ENCODE measurements at places on chromosomes 1 and 21. TPM values are rescaled to one million over a fixed set of nuclear protein-coding genes. Genes with fewer than 3 reads are reported as not detected.

Gene SYNC
- 0.34 TPM for total RNA-seq

GRCh38 chr1:192812420-192813209 is 3.8 kb downstream of the RGS2 start:
- H3K27me3 ChIP-seq = peaks cover 6% of the 10 kb centered on the region
- H3K27ac ChIP-seq = no peak overlapping the region
- no peak for DNase-seq
- peaks cover 6% of the 10 kb centered on the region for H3K4me1 ChIP-seq
- no peak overlapping the region for H3K4me3 ChIP-seq
- H3K36me3 ChIP-seq = no peaks in the 10 kb centered on the region

DNA sequence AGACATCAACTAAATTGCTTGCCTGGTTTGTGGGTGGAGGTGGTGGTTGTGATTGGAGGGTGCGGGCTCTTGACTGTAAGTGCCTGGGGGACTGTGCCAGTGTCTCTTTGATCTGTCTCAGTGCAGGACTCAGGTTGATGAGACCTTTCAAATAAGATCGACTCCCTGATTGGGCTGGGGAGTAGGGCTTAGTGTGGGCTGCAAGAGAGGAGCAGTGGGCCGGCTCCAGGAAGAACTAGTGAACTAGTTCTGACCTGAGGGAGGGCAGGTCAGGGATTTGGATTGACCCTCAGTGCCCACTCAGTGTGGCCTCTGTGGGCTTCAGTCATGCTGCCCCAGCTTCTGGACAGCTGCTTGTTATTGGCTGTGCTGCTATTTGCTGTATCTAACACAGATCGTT is 130.6 kb upstream of the CACNA1E start:
- peak; percentile 16 for DNase-seq
- H3K36me3 ChIP-seq = no peaks in the 10 kb centered on the region
- H3K27ac ChIP-seq = no peak overlapping the region
- no peak overlapping the region for H3K4me3 ChIP-seq
- no peaks in the 10 kb centered on the region for H3K27me3 ChIP-seq

- H3K4me1 ChIP-seq = peaks cover 2% of the 10 kb centered on the region
- no peak for DNase-seq
- no peaks in the 10 kb centered on the region for H3K36me3 ChIP-seq
Observed at GRCh38 chr1:9369964-9370788, 77.5 kb downstream of the SPSB1 start.

Gene BRINP3
- total RNA-seq = not detected

DNA sequence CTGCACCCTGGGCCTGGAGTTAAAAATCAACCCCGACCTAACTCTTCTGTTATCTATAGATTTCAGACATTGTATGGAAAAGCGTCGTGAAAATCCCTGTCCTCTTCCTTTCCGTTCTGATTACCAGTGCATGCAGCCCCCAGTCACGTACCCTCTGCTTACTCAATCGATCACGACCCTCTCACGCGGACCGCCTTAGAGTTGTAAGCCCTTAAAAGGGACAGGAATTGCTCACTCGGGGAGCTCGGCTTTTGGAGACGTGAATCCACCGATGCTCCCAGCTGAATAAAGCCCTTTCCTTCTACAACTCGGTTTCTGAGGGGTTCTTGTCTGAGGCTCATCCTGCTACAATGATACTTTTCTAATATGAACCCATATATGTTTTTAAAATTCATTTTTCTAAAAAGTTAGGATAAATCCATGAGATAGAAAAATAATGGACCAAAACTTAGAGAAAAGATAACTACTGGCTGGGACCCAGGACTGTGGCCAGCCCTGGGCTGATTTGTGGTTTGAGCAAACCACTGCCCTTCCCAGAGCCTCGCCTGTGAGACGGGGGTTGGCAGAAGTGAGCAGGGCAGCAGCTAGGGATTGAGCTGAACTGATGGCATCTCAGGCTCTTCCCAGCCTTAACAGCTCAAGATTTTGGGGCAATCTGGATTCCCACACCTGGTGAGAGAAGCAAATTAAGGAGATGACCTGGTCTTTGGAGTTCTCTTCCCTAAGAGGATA is 5.0 kb downstream of the UQCRHL start:
- H3K36me3 ChIP-seq = no peaks in the 10 kb centered on the region
- peak overlapping the region; percentile 53 for H3K4me3 ChIP-seq
- peaks cover 19% of the 10 kb centered on the region for H3K4me1 ChIP-seq
- no peaks in the 10 kb centered on the region for H3K27me3 ChIP-seq
- no peak for DNase-seq

GRCh38 chr1:192943108-192943507 is 116.1 kb downstream of the UCHL5 start:
- no peaks in the 10 kb centered on the region for H3K27me3 ChIP-seq
- H3K27ac ChIP-seq = no peak overlapping the region
- H3K36me3 ChIP-seq = no peaks in the 10 kb centered on the region
- DNase-seq = no peak
- H3K4me1 ChIP-seq = peaks cover 3% of the 10 kb centered on the region
- H3K4me3 ChIP-seq = no peak overlapping the region

DNA sequence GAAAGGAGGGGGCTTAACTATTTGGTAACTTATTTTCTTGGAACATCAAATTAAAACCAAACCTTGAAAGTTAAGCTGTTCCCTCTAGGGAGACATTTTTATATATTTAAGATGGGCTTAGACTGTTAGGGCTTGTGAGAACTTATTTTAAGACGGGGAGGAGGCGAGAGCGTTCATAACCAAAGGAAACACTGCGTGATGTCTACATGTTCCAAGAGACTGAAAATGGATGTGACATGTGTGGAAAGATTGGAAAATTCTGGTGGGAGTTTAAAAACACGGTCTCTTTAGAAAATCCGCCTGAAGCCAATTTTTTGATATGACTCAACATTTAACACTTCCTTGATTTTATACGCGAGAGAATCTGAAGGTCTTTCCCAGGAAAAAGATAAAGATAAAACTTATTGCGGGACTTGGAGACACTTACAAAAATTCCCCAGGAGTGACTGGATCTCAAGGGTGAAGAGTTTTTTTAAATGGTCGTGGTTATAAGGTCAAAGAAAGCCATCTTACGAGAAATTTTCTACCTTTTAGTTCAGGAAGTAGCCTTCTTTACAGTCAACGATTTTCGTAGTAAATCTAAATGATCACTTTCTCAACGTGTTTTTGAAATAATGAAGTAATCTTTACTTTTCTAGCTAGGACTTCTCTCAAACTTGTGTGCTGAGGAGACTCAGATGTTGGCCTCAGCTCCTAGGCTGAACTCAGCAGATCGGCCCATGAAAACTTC is 828 bp downstream of the PNRC2 start:
- H3K27me3 ChIP-seq = no peaks in the 10 kb centered on the region
- H3K36me3 ChIP-seq = peaks cover 32% of the 10 kb centered on the region
- H3K4me1 ChIP-seq = no peaks in the 10 kb centered on the region
- no peak for DNase-seq

Gene PEX10
- total RNA-seq = 35.0 TPM

DNA sequence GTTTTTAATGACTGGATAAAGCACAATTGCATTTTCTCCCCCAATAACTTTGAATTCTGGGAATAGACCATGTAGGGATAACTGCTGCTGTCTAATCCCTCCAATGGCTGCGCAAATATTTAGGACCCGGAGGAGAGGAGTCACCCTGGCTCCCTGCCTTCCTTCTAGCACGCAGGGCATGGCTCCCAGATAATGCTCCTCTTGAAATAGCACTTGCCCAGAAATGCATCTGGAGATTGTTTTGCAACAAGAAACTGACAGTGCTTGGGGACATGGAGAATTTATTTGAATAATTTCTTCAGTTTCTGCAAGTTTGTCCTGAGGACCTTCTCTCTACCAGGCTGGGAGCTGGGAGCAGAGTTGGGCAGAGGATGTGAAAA is 83.5 kb downstream of the MAN1C1 start:
- no peak for DNase-seq
- peak overlapping the region; percentile 52 for H3K27ac ChIP-seq
- H3K4me3 ChIP-seq = no peak overlapping the region
- no peaks in the 10 kb centered on the region for H3K27me3 ChIP-seq

GRCh38 chr21:37079211-37079824 is 6.3 kb downstream of the TTC3 start:
- no peak overlapping the region for H3K4me3 ChIP-seq
- peaks cover 11% of the 10 kb centered on the region for H3K36me3 ChIP-seq
- H3K27ac ChIP-seq = no peak overlapping the region
- no peaks in the 10 kb centered on the region for H3K4me1 ChIP-seq
- H3K27me3 ChIP-seq = no peaks in the 10 kb centered on the region

DNA sequence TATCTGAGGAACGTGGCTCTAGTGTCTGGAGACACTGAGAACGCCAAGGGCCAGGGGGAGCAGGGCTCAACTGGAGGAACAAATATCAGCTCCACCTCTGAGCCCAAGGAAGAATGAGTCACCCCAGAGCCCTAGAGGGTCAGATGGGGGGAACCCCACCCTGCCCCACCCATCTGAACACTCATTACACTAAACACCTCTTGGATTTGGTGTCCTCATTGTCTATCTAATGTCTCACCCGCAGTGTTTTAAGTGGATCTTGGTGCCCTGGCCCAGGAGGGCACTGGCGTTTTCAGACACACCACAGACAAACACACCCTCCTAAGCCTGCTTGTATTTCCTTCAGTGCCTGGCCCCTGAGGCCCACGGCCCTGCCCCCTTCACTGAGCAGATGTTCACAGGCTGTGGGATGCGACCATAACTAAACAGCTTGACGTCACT is 2.2 kb upstream of the FALEC start:
- H3K36me3 ChIP-seq = no peaks in the 10 kb centered on the region
- no peak for DNase-seq
- H3K4me3 ChIP-seq = no peak overlapping the region
- no peaks in the 10 kb centered on the region for H3K4me1 ChIP-seq
- H3K27ac ChIP-seq = no peak overlapping the region

GRCh38 chr1:218463194-218464156 is 118.3 kb downstream of the TGFB2 start:
- no peak for DNase-seq
- H3K4me1 ChIP-seq = peaks cover 5% of the 10 kb centered on the region
- no peaks in the 10 kb centered on the region for H3K27me3 ChIP-seq
- peak overlapping the region; percentile 66 for H3K27ac ChIP-seq
- no peak overlapping the region for H3K4me3 ChIP-seq
- no peaks in the 10 kb centered on the region for H3K36me3 ChIP-seq

Gene ANGPTL3
- total RNA-seq = not detected

GRCh38 chr1:7975212-7975865 is 13.8 kb downstream of the PARK7 start:
- DNase-seq = peak; percentile 94
- H3K36me3 ChIP-seq = peaks cover 72% of the 10 kb centered on the region

- H3K4me1 ChIP-seq = no peaks in the 10 kb centered on the region
- no peaks in the 10 kb centered on the region for H3K36me3 ChIP-seq
- peak overlapping the region; percentile 80 for H3K4me3 ChIP-seq
- DNase-seq = no peak
Observed at GRCh38 chr1:226309398-226310244, 657 bp upstream of the LIN9 start.

GRCh38 chr1:17125756-17126237 is 6.5 kb upstream of the PADI2 start:
- H3K4me1 ChIP-seq = no peaks in the 10 kb centered on the region
- H3K27ac ChIP-seq = no peak overlapping the region
- H3K27me3 ChIP-seq = no peaks in the 10 kb centered on the region
- peak; percentile 98 for DNase-seq
- no peak overlapping the region for H3K4me3 ChIP-seq

GRCh38 chr1:211870156-211870555 is 39.6 kb upstream of the LPGAT1 start:
- H3K36me3 ChIP-seq = no peaks in the 10 kb centered on the region
- no peak for DNase-seq
- H3K27ac ChIP-seq = no peak overlapping the region
- no peaks in the 10 kb centered on the region for H3K4me1 ChIP-seq

- H3K4me1 ChIP-seq = no peaks in the 10 kb centered on the region
- no peak overlapping the region for H3K27ac ChIP-seq
- no peak for DNase-seq
- no peaks in the 10 kb centered on the region for H3K36me3 ChIP-seq
- no peaks in the 10 kb centered on the region for H3K27me3 ChIP-seq
Observed at GRCh38 chr1:94646786-94647555, 105.4 kb upstream of the F3 start.

Gene OR14K1
- total RNA-seq = not detected
